AG08395 (cell line): ENCODE measurements at places on chromosomes 6 and 20.

GRCh38 chr20:16257021-16257420, 316.2 kb downstream of the KIF16B start:
- no peak for DNase-seq

DNA sequence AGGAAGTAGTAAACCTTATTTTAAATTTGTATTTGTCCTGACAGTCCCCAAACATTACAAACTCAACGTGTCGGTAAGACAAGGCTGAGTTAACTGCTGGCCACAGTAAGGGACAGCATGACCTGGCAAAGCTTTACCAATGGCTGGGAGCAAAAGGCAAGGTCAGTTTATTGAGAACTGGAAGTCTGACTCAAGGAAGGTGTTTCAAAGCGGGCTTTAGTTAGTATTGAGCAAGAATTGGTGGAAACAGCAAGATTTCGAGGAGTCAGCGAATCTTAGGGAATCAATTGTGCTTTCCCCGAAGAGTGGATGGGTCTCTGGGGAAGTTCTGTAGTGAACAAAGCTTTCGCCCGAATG, 885 bp upstream of the GZF1 start:
- DNase-seq: no peak

DNA sequence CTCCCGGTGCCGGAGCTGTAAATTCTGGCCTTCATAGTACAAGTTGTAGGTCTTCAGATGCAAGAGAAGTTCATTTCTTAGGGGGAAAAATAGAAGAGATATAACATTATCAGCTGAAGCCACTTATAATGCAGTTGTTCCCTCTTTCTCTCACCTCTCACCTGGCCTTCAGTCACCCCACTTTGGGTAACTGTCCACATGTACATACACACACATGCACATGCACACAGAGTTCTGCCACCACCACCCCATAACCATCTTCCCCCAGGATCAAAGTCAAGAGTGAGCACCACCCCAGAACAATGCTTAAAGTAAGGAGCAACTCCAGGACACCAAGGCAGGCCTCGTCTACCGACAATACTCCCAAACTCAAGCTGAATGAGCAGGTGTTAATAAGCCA, 76.3 kb downstream of the PRND start:
- DNase-seq: no peak

DNA sequence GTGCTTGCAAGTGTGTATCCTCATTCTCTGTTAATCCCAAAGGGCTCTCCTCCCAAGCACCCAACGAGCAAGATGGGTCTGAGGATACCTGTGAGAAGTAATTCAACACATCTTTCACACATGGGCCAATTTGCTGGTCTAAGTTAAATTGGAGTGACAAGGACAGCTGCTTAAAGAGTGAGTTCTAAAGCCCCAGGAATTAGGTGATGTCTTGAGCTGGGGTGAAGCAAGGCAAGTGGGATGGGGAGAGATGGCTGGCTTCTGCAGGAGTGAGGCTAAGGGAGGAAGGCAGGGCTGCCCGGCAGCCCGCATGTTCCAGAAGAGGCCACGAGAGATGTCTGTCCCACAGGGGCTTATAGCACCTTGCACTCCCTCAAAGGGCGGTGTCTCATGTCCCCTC, 288.5 kb downstream of the CDH26 start:
- DNase-seq: no peak

DNA sequence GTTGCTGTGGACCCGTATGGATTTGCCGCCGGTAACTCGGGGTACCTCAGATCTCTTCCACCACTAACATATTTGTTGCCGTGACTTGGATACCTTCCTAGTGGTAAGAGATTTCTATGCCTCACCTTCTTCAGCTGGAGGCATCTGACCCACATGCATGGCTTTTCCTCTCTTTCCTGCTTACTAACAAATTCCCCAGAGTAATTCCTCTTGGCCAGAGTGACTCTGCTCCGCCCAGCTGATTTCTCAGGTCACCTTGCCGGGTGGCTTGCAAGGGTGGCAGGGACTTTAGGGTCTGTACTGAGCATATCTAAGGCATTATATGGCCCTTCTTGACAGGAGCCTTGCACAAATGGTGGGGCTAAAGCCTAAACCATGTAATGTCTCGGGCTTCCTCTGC, 38.2 kb downstream of the FAM184A start:
- DNase-seq: no peak

GRCh38 chr6:56840467-56841380, 114.2 kb upstream of the BEND6 start:
- peak; percentile 70 for DNase-seq

DNA sequence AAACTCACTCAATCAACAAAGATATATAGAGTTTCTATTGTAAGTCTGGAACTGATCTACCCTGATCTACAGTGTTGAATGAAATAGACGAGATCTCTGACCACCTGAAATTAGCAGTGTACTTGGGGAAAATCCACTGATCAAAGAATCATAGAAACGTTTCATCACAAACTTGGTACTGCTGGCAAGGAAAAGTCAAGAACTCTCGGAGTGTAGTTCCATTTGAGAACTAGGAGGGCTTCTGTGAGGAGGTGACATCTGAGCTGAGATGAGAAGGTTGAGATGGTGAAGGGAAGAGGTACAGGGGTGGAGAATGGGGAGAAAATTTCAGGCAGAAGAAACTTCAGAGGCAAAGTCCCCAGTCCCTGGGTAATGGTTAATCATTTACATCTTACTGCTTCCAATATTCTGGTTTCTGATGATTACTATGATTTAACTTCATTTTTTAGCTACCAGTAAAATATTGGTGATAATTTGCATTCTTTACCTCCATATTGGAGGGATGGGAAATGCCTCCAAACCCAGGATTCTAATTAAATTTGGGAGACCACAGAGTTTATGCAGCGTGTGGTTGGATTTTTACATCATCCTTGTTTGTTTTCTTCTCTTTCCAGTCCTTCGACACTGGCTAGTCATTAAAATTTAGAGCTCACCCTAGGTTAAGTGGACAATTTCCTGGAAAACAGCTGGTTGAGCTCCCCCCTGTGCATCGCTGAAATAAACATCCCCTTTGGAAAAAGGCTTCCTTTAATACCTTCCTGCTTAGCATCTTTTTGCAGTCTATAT, 191.9 kb downstream of the BCAS1 start:
- DNase-seq: no peak

- no peak for DNase-seq
Measured at GRCh38 chr6:25404693-25405169, 125.6 kb downstream of the CARMIL1 start.

DNA sequence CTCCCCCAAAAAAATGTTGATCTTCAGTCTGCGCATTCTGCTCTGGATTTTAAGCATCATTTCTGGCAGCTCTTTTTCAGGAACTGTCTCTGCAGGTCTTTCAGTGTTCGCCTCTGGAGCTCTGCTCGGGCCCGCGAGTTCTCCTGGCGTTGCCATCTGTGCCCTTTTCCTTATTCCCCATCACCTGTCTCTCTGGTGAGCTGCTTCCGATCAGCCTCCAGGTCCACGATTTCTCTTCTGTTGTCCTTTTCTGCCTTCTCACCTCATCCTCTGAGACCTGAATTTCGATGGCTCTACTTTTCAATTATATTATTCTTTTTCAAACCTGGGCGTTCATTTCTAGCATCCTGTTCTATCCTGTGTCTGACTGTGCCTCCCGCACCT, 590 bp upstream of the MAP1LC3A start:
- no peak for DNase-seq

GRCh38 chr6:152117156-152118133, 310.0 kb downstream of the ESR1 start:
- no peak for DNase-seq

- no peak for DNase-seq
Measured at GRCh38 chr20:60116128-60116909, 158.1 kb downstream of the CDH26 start.

- no peak for DNase-seq
Measured at GRCh38 chr6:122153557-122153956, 245.9 kb upstream of the HSF2 start.

GRCh38 chr6:131717836-131718542, 7.2 kb upstream of the CTAGE9 start:
- DNase-seq: no peak

DNA sequence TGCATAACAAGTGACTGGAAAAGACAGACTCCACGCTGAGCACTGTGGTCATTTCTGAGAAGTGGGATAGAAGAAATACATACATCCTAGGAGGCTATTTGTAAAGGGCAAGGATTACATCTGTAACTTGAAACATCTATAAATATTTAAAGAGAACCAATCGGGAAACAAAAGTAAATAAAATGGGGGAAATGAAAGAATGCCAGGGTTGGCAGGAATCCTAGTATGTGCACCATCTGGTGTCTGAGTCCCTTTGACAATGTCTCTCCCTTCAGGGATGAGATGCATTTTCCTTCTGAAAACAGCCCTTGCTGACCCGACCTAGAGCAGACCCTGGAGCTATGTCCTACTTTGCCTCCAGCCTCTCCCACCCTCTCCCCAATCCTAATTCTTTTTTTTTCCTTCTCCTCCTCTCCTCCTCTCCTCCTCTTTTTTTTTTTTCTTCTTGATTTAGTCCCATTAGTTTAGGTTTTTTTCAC, 53.2 kb downstream of the VSTM2L start:
- no peak for DNase-seq

DNA sequence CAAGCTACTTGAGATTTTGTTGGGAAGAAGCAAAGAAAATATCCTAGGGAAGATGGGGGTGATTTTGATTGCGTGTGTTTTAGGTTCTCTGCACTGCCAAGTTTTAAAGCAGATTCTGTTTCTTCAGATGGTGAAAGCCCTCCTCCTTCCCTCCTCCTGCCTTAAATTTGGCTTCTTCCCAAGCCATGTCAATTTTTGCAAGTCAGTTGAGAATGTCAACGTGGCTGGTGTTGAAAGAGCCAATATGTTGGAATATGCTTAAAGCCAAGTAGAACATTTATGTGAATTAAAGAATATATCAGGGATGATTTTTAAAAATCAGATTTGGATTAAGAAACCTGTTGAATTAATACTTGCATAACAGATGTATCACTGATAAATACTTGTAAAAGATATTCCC, 270.8 kb downstream of the ARID1B start:
- no peak for DNase-seq

- no peak for DNase-seq
Measured at GRCh38 chr6:132612449-132613108, 11.5 kb downstream of the TAAR2 start.

DNA sequence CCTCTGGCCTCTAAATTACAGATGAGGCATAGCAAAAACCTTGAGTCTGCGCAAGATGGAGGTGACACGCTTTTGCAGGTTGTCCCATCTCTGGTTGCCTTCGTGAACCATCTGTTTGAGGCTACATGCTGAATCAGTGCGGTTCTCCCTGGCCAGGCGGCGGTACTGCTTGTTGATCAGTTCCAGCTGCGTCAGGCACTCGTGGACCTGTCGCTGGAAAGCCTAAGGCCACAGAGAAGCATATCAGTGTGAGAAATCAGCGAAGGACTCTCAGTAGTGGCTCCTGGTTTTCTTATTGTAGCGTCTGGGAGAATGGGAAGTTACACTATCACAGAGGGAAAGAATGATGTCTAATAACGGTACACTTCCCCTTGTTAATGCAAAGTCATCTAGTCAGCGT, 344.4 kb downstream of the ESR1 start:
- peak; percentile 12 for DNase-seq
